ENCODE measurements at places on chromosomes 11 and 22.

GRCh38 chr11:119107538-119108145, 498 bp downstream of the C2CD2L start:
- H3K27me3 ChIP-seq, result no peaks in the 10 kb centered on the region
- DNase-seq, result no peak
- peaks cover 27% of the 10 kb centered on the region for H3K4me1 ChIP-seq

DNA sequence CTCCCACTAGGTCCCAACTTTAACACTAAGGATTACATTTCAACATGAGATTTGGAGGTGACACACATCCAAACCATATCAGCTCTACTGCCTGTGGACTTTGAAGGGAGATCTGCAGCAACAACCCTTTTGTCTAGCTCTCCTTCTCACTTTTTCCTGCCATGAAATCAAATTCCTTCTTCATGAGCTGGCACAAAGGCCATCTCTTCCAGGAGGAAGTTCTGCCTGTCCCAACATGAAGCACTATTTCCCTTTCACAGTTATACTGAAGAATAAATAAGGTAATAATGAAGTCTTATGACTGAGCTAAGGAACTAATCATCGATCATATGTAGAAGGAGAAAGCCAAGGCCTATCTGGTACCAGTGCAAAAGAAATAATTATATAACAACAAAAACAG, 253.5 kb upstream of the TENM4 start:
- no peak for DNase-seq
- peaks cover 4% of the 10 kb centered on the region for H3K4me1 ChIP-seq
- no peaks in the 10 kb centered on the region for H3K36me3 ChIP-seq
- H3K27ac ChIP-seq, result no peak overlapping the region
- no peak overlapping the region for H3K4me3 ChIP-seq
- H3K27me3 ChIP-seq, result no peaks in the 10 kb centered on the region

GRCh38 chr22:46084376-46084775, 66.0 kb upstream of the PPARA start:
- H3K27me3 ChIP-seq, result no peaks in the 10 kb centered on the region
- peaks cover 100% of the 10 kb centered on the region for H3K4me1 ChIP-seq
- no peak for DNase-seq
- H3K36me3 ChIP-seq, result peaks cover 43% of the 10 kb centered on the region

GRCh38 chr22:49197986-49198704, 629.5 kb downstream of the BRD1 start:
- no peak overlapping the region for H3K4me3 ChIP-seq
- no peaks in the 10 kb centered on the region for H3K36me3 ChIP-seq
- no peak for DNase-seq
- H3K4me1 ChIP-seq, result no peaks in the 10 kb centered on the region
- no peak overlapping the region for H3K27ac ChIP-seq

- no peaks in the 10 kb centered on the region for H3K27me3 ChIP-seq
- H3K36me3 ChIP-seq, result no peaks in the 10 kb centered on the region
- no peak for DNase-seq
- H3K4me3 ChIP-seq, result no peak overlapping the region
These were observed 58.1 kb upstream of the CEP295 start for GRCh38 chr11:93603225-93604007.

- DNase-seq, result no peak
- H3K4me3 ChIP-seq, result no peak overlapping the region
- H3K27me3 ChIP-seq, result no peaks in the 10 kb centered on the region
- no peak overlapping the region for H3K27ac ChIP-seq
These were observed 120.0 kb downstream of the KCNQ1 start for GRCh38 chr11:2564588-2565425.

DNA sequence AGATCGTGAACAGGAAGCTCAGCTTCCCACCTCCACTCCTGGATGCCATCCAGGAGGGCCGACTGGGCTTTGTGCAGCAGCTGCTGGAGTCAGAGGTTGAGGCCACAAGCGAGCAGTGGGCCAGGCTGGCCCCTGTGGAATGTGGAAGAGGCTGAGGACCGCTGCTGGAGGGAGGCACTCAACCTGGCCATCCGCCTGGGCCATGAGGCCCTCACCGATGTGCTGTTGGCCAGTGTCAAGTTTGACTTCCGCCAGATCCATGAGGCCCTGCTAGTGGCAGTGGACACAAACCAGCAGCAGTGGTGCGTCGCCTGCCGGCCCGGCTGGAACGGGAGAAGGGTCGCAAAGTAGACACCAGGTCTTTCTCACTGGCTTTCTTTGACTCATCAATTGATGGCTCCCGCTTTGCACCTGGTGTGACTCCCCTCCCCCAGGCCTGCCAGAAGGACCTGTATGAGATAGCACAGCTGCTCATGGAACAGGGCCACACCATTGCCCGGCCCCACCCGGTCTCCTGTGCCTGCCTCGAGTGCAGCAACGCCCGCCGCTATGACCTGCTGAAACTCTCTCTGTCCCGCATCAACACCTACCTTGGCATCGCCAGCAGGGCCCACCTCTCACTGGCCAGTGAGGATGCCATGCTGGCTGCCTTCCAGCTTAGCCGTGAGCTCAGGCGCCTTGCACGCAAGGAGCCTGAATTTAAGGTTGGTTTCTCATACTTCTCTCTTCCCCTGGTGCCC, 24.9 kb downstream of the ART5 start:
- no peaks in the 10 kb centered on the region for H3K27me3 ChIP-seq
- H3K27ac ChIP-seq, result no peak overlapping the region
- peaks cover 3% of the 10 kb centered on the region for H3K4me1 ChIP-seq
- no peak for DNase-seq

- peak; percentile 21 for DNase-seq
- peaks cover 15% of the 10 kb centered on the region for H3K27me3 ChIP-seq
- H3K4me1 ChIP-seq, result peaks cover 18% of the 10 kb centered on the region
These were observed 27.3 kb downstream of the SLC1A2 start for GRCh38 chr11:35391922-35392688.

- no peaks in the 10 kb centered on the region for H3K36me3 ChIP-seq
- no peak overlapping the region for H3K4me3 ChIP-seq
- peaks cover 23% of the 10 kb centered on the region for H3K4me1 ChIP-seq
These were observed 39.7 kb upstream of the MICAL2 start for GRCh38 chr11:12070446-12071267.

GRCh38 chr22:32532820-32533128, 58.2 kb downstream of the FBXO7 start:
- H3K27me3 ChIP-seq, result peaks cover 4% of the 10 kb centered on the region
- H3K36me3 ChIP-seq, result no peaks in the 10 kb centered on the region
- H3K4me3 ChIP-seq, result no peak overlapping the region
- DNase-seq, result no peak

DNA sequence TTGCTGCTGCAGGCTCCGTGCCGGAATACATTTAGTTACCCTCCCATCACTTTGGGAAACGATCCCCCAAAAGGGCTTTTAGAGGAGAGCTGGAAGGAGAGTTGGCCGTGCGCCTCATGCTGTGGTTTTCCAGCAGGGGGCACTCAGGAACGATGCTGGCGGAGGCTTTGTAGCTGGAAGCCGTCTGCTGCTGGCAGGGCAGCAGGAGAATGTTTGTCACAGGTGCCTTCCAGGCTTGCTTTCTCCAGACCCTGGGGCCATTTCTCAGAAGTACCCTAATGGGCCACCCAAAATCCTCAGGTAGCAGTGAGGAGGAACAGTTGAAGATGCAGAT, 30.0 kb upstream of the CABP7 start:
- H3K27ac ChIP-seq, result no peak overlapping the region
- no peak for DNase-seq
- no peak overlapping the region for H3K4me3 ChIP-seq
- H3K27me3 ChIP-seq, result no peaks in the 10 kb centered on the region
- peaks cover 2% of the 10 kb centered on the region for H3K36me3 ChIP-seq

DNA sequence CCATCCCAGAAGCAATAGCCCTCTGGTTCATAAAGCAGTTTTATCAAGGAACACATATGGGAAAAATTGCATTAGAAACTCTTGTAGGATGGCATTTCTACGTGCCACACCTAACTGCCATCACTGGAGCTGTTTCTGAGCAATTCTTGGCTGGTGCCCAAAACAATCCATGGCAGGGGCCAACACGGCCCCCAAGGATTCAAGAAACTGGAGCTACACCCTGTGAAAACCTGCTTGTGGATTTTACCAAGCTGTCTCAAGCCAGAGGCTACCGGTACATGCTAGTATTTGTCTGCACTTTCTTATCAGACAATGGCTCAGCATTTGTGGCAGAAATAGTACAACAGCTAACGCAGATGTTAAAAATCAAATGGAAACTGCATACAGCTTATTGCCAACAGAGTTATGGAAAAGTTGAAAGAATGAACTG, 42.4 kb upstream of the GLYAT start:
- no peaks in the 10 kb centered on the region for H3K4me1 ChIP-seq
- DNase-seq, result no peak
- H3K27me3 ChIP-seq, result no peaks in the 10 kb centered on the region
- no peak overlapping the region for H3K4me3 ChIP-seq
- H3K36me3 ChIP-seq, result no peaks in the 10 kb centered on the region

- H3K27ac ChIP-seq, result no peak overlapping the region
- no peaks in the 10 kb centered on the region for H3K36me3 ChIP-seq
- no peak for DNase-seq
- H3K4me1 ChIP-seq, result no peaks in the 10 kb centered on the region
These were observed 742.5 kb downstream of the ETS1 start for GRCh38 chr11:127844876-127845275.

DNA sequence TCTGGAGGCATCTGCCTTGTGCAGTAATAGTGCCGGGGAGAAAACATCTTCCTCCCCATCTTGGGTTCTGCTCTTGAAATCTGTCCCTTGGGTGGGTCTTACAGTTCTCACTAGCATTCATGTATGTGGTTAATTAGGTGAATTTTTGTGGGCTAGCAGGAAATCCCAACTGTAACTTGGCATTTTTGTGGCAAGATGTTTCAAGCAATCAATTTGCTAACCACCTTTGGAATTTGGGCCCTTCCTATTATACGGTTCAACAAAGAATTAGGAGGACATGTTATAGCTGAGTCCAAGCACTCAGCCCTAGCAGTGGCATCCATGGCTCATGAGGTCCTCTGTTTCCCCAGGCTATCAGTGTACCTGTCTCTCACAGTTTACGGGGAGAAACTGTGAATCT, 89.1 kb upstream of the MTNR1B start:
- no peaks in the 10 kb centered on the region for H3K36me3 ChIP-seq
- no peak for DNase-seq
- no peak overlapping the region for H3K27ac ChIP-seq
- no peaks in the 10 kb centered on the region for H3K27me3 ChIP-seq
- no peak overlapping the region for H3K4me3 ChIP-seq

DNA sequence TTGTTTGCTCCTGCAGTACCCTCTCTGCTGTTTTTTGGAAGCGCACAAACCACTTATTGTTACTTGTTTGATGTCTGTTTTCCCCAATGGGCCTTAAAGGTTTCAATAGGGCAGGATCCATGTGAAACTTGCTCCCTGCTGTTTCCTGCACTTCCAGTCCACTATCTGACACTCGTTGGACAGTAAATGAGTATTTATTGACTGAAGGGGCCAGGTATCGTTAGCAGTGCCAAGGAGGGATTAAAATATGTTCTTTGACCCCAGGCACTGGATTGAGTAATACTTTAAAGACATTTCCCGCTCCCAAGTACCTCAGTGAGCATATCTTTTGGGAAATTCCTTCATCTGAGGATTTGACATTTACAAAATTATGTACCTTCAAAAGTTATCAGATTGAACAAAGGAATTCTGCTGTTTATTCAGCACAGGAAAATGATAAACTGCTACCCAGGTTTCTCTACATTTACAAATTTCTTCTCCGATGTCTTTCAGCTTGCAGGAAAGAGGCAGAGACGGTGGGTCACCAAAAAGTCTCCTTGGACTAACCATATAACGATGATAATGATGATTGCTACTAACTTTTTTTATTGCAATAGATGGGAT, 23.3 kb upstream of the OR9Q2 start:
- DNase-seq, result no peak
- peaks cover 2% of the 10 kb centered on the region for H3K4me1 ChIP-seq
- no peak overlapping the region for H3K27ac ChIP-seq
- H3K27me3 ChIP-seq, result no peaks in the 10 kb centered on the region
- H3K4me3 ChIP-seq, result no peak overlapping the region

GRCh38 chr11:121717296-121717695, 264.5 kb upstream of the SORL1-AS1 start:
- DNase-seq, result no peak
- H3K4me1 ChIP-seq, result peaks cover 5% of the 10 kb centered on the region
- H3K4me3 ChIP-seq, result no peak overlapping the region
- H3K27ac ChIP-seq, result no peak overlapping the region
- no peaks in the 10 kb centered on the region for H3K27me3 ChIP-seq

DNA sequence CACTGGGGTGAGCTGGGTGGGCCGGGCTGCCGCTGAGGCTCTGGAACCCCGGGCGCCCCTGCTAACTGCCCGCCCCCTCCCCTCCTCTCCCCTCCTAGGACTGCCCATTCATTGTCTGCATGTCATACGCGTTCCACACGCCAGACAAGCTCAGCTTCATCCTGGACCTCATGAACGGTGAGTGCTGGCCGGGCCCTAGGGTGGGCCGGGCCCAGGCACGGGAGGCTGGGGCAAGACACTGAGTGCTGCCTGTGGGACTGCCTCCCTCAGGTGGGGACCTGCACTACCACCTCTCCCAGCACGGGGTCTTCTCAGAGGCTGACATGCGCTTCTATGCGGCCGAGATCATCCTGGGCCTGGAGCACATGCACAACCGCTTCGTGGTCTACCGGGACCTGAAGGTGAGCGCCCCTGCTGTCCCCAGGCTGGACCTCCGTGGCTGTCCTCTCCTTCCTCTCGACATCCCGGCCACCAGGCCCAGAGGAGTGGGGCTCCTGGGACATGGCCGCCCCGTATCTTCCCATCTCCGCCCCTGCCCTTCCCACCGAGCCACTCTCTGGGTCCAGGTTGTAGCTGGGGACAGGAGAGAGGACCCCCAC, 7.5 kb upstream of the ANKRD13D start:
- peaks cover 73% of the 10 kb centered on the region for H3K4me1 ChIP-seq
- H3K36me3 ChIP-seq, result peaks cover 71% of the 10 kb centered on the region
- no peak for DNase-seq
- no peak overlapping the region for H3K4me3 ChIP-seq
- no peaks in the 10 kb centered on the region for H3K27me3 ChIP-seq

GRCh38 chr11:84021291-84021690, 735.1 kb upstream of the CCDC90B start:
- no peaks in the 10 kb centered on the region for H3K27me3 ChIP-seq
- no peak overlapping the region for H3K4me3 ChIP-seq
- H3K27ac ChIP-seq, result no peak overlapping the region
- no peak for DNase-seq

DNA sequence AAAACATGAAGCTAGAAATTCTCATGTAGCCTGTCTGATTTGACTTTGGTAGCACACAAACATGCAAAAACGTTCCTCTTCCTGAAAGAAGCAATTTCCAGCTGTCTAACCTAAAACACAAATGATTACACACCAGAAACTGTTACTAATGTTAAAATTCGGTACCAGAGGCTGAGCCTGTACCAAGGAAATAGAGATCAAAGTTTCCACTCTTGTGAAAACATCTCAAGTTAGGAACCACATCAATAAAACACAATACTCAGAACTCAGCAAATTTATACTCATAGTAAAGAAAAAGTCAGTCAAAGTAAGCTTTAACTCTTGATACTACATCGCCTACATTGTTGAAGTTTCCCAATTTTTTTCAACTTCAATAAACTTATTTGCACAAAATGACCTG, 107.8 kb downstream of the FCHSD2 start:
- no peaks in the 10 kb centered on the region for H3K27me3 ChIP-seq
- H3K4me1 ChIP-seq, result no peaks in the 10 kb centered on the region
- no peaks in the 10 kb centered on the region for H3K36me3 ChIP-seq

Data from esophagus squamous epithelium (tissue), 5 donors.